ENCODE measurements at places on chromosomes 2 and 18.

DNA sequence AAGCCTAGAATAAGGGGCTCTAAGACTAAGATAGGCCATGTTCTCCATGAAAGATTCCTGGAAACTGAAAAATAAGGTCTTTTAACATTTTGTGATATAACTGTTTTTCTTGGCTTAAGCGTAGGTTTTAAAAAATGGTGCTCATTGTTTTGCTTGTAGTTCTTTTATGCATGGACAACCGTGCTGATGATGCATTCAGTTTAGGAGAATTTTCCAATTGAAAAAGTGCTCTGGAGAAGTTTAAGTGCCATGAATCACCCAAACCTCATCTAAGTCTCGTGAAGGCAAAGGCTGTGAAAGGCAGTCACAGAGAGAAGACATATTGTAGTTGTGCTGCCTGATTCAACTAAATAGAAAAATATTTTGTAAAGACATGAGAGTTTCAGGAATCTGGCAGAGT is 111.8 kb upstream of the GAREM1 start:
- no peak for DNase-seq

- no peak for DNase-seq
These were observed 416.1 kb downstream of the ZNF521 start for GRCh38 chr18:24935896-24936295.

- no peak for DNase-seq
These were observed 18.9 kb upstream of the IL1R2 start for GRCh38 chr2:101972621-101973434.

GRCh38 chr2:237533668-237534161 is 32.7 kb upstream of the PRLH start:
- DNase-seq = no peak

- DNase-seq = no peak
These were observed 221.9 kb downstream of the NDUFA10 start for GRCh38 chr2:239803102-239803765.

- DNase-seq = no peak
These were observed 74.4 kb downstream of the DDX18 start for GRCh38 chr2:117888897-117889296.

- DNase-seq = no peak
These were observed 57.3 kb upstream of the EML6 start for GRCh38 chr2:54666131-54666633.

DNA sequence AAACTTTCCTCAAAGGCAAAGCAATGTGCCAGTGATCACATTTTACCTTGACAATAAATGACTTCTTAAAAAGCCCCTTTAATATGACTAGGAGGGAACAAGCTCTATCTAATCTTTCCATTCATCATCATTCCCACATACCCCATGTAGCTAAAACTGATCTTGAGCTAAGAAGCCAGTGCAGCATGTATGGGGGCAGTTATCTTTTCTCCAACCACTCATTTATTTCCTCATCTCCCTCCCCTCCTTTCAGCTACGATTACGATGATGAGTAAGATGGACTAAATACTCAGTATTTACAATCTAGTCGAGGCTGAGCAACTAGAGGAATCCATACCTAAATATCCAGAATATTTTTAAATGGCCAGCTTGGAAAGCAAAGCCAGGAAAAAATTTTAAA is 35.5 kb downstream of the PNO1 start:
- no peak for DNase-seq

DNA sequence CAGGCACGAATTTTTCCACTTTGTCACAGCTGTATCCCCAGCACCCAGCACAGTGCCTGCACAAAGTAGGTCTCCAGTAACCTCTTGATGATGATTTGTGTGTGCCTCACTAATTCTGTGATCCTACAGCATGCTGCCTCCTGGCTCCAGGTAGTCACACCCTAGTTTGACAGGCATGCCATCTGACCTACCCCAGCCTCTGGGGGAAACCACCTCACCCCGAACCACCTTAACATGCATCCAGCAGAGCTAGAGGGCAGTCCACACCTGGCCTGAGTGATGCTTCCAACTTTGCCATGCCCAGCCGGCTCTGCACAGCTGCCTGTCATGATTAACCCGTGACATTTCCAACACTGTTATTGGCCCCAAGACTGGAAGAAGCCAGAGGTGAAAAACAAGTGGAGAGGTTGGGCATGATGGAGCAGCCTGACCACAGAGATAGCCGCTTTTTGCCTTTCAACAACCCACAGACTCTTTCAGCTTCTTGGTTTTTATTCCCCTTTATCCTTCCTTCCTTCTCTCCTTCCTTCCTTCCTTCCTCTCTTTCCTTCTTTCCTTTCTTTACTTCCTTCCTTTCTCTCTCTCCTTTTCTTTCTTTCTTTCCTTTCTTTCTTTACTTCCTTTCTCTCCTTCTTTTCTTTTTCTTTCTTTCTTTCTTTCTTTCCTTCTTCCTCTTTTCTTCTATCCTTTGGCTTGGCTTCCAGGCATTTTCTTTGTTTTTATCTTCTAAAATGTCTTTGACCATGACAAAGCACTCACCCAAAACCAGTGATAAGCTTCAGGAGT is 294.4 kb upstream of the SIX2 start:
- DNase-seq = no peak

- no peak for DNase-seq
These were observed 4.6 kb upstream of the TEX51 start for GRCh38 chr2:126894082-126894481.
